ENCODE measurements at places on chromosomes 3 and 15. TPM values are rescaled to one million over a fixed set of nuclear protein-coding genes. Genes with fewer than 3 reads are reported as not detected.

DNA sequence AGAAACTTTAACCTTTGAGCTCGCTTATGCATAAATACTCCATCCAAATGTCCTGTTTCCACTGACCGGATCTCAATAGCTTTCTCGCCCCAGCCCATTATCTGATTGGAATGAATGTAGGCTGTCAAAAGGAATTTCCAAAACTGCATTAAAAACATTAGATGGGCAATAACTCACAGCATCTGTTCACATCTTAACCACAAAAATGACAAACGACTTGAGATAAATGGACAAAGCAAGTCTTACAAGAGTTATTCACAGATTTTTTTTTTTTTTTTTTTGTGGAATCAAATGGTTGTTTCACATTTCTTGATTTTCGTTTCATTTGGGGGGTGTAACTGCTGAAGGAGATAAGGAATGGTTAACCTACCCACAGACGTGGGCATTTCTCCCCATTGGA is 39.7 kb upstream of the SLC2A2 start:
- no peak for DNase-seq

DNA sequence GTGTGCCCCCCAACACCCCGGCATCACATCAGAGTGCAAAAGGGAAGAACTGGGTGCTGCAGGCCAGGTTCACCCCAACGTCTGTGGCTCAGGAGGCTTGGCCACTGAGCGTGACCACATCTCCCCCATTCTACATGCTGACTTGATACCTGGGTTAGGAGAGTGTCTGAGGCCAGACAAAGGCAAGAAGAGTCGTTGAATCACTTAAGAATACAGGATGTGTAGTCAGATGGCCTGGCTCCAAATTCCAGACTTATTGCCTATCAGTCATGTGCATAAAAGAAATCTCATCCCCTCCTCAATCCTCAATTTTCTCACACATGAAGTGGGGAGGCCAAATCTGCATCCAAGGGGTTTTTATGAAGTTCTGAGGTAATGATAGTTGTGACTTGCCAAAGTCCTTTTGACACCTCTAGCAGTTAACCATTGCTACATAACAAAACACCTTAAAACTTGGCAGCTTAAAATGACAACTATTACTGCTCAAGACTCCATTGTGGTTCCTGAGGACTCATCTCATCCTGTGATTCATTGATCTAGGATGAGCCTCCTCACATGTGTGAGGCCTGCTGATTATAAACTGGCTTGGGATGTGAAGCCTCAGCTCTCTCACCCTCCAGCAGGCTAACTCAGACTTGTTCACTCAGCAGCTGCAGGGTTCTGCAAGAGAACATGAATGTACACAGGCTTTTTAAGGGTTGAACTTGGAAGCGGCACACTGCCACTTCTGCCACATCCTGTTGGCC is 138.8 kb upstream of the TLE3 start:
- no peak for DNase-seq

Gene DALRD3
- total RNA-seq = 8.8 TPM

Gene SKOR1
- total RNA-seq = 1.3 TPM

Gene ADIPOQ
- 2.9 TPM for total RNA-seq

Gene CHL1
- 11.7 TPM for total RNA-seq

GRCh38 chr3:102419786-102420185 is 15.0 kb upstream of the ZPLD1 start:
- no peak for DNase-seq

DNA sequence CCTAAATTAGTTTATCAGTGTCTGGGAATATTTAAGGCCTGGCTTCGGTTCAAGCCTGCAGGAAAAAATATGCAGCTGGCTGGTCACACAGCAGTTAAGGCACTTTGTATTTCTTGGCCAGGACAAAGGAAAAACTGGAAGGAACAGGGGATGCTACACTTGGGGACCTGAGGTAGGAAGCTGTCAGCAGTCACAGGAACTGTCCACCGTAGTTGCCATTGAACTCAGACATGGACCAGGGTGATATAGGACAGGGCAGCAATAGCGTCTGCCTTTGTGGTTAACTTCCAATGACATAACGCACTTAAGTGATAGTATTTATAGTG is 49.1 kb downstream of the NR1D2 start:
- no peak for DNase-seq

- DNase-seq = peak; percentile 59
Observed at GRCh38 chr15:93088200-93088980, 621 bp downstream of the RGMA start.

DNA sequence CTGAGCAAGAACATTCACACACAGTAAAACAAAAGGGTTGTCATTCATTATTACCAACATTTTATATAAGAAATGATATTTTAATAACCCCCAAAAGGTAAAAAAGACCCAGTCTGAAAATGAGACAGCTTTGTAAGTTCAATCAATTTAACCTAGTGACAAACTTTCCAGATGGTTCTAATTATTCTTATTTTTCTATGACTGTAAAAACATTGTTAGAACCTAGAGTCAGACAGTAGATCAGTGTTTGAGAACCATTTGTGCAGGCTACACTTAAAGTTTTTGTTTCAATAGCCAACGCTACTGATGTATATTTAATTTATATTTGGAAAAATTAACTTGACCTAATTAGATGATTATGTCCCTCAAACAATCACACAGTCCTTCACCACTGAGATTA is 708.4 kb upstream of the CBLB start:
- no peak for DNase-seq

Gene GOLIM4
- 44.6 TPM for total RNA-seq

DNA sequence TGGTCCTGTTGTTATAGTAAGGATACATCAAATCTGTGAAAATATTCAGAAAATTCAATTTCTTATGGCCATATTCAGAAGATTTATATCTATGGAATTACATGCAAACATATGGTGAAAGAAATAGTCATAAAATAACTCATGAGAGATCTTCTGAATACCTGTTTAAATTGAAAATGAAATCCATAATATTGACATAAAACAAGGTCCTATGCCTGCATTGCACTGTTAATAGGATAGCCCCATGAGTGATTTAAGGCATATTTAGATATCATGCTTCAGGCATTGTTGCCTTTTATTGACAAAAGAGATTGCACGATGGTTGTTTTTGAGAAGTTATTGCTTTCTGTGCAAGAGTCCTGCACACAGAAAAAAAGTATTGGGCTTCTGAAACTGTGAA is 591.7 kb upstream of the ZNF717 start:
- no peak for DNase-seq

GRCh38 chr3:194575484-194576210 is 57.6 kb downstream of the TMEM44 start:
- DNase-seq = no peak

DNA sequence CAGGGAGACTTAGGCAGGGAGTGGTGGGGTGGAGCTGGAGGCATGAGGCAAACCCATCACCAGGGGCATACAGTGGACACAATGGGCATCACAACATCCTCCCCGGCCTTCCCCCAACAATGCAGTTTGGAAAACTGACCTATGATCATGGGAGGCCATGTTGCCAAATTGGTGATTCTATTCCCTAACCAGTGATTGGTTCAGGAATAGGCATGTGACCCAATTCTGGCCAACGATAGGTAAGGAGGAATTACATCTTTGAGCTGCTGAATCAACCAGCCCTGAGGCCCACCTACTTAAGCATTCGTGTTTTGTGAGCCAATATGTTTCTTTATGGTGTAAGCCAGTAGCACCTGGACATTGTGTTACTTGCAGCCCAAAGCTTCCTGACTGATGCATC is 40.0 kb downstream of the LINGO1 start:
- no peak for DNase-seq

- no peak for DNase-seq
Observed at GRCh38 chr3:184496933-184497332, 64.7 kb upstream of the EPHB3 start.

Gene HRG
- not detected for total RNA-seq

DNA sequence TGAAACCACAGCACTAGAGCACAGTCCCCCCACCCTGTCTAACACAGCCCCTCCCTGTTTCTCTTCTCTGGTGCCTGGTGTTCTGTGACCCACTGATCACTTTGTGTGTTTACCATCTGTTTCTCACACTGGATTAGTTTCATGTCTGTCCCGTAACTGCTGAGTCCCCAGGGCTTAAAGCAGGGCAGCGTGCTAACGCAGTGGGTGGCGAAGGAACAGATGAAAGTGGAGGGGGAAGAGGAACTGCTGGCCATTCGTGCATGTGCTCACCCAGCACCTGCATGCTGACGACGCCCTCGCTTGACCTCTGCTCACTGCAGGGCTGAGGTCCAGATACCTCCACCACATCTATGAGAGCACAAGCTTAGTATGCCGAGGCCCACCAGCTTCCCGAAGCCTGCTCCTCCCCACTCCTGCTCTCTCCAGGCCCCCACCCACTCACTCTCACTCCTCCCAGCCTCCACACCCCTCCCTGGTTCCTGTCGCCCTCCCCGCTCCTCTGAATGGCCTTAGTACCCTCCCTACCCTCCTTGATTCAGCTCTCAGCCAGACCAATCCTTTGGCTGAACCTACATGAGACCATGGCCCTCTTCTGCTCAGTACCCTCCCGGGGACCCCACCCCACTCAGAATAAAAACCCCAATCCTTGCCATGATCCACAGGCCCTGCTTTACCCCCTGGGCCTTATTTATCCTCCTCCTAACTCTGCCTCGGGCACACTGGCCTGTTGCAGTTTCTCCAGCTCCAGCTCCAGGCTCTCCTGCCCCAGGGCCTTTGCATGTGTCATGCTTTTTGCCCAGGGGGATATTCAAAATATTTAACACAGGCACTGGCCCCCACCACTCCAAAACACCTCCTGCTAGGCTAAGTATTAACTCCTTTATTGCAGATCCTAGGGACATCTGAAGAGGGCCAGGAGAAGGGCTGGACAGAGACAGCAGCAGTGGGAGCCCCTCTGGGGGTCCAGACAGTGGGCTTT is 15.1 kb upstream of the IQSEC1 start:
- no peak for DNase-seq

GRCh38 chr3:104947943-104948342 is 418.8 kb upstream of the ALCAM start:
- DNase-seq = no peak

Gene PLA2G4D
- not detected for total RNA-seq

DNA sequence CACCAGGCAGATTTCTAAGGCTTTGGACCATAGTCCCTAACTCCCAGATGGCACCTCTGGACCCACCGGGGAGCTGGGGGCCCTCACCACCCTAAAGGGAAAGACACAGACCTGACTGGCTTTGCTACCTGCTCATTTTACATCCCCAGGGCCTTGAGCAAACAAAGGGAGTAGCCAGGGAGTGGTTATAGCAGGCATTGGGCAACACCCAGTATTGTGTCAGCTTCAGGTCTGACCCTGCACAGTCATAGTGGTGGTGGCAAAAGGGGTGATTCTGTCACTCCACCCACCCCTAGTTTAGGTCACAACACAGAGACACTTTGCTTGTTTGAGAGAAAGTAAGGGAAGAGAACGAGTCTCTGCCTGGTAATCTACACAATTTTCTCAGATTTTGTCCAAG is 352.5 kb downstream of the DIPK2A start:
- DNase-seq = no peak

- DNase-seq = no peak
Observed at GRCh38 chr3:21274079-21274571, 476.9 kb downstream of the ZNF385D start.

Gene CP
- total RNA-seq = 36.2 TPM

GRCh38 chr15:91320101-91320500 is 220.0 kb downstream of the SV2B start:
- no peak for DNase-seq

- DNase-seq = no peak
Observed at GRCh38 chr3:109563149-109563548, 225.8 kb upstream of the DPPA4 start.

Gene PEX5L
- 0.24 TPM for total RNA-seq

DNA sequence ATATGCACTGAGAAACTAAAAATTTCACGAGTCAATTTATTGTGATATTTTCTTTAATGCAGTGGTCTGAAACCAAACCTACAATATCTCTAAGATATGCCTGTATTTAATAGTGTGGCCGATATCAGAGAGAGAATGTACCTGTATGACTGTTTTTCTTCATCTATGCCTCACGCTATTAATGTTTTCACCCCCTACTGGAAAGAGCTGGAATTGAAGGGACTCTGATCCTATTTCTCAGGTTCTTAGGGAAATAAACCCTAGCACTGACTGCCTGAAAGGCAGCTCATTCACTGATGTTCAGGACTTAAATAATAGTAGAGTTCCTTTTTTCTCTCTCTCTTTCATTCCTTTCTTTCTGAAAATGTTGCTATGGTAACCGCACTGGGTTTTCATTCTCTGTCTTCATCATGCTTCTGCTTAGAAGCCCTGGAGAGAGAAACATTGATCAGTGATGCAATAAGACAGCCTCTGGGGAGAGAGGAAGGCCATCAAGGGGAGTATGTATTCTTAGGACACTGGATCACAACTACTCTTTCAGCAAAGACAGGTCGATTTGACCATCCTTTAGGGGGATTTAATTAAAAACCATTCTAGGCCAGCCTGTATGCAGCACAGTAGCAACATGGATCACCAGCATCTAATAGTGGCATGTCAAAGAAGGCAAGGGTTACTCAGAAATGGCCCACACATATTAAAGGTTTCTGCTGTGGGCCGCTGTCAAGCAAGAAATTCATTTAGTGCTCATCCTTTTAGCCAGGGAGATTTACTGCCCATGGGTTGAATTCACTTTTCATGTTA is 1135.7 kb downstream of the IGSF11 start:
- DNase-seq = no peak

DNA sequence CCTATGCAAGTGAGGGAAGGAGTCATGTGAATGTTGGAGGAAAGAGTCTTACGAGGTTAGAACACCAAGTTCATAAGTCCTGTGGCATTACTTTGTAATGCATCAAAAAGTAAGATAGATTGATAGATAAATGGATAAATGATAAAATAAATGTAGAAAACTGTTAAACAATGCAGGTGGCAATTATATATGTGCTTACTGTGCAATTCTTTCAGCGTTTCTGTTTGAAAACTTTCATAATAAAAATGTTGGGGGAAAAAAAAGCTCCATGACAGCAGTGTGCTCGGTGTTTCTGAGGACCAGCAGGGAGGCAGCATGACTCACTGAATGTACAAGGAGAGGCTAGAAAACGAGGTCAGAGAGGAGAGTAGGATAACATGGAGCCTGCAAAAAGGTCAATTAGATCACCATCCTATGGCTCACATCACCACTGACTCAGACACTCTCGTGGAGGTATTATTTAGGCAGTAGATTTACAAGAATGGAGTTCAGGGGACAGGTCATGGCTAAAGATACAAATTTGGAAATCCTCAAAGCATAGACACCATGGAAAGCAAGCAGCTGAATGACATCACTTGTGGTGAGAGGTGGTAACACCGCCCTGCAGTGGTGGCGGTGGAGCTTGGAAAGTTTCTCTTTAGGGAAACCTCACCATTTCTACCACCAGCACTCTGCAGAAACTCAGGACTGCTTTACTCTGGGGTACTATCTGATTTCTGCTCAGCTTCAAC is 219.8 kb downstream of the CTNNB1 start:
- DNase-seq = no peak
